ENCODE measurements at places on chromosomes 4 and X.

- peak; percentile 3 for DNase-seq
Observed at GRCh38 chr4:138522366-138522765, 280.2 kb upstream of the SLC7A11 start.

GRCh38 chr4:31370866-31371465 lies 650.8 kb downstream of the PCDH7 start:
- DNase-seq: peak; percentile 37

DNA sequence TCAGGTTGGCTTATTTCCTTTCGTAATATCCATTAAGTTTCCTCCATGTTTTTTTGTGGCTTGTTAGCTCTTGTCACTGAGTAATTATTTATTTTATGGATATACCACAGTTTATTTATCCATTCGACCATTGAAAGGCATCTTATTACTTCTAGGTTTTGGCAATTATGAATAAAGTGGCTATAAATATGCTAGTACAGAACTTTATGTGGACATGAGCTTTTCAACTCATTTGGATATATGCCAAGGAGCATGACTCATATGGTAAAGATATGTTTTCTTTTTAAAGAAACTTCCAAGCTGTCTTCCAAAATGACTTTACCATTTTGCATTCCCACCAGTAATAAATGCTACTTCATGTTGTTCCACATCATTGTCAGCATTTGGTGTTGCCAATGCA lies 803.6 kb downstream of the GLUD2 start:
- no peak for DNase-seq

GRCh38 chr4:150078579-150079080 lies 385 bp downstream of the DCLK2 start:
- DNase-seq: no peak

- no peak for DNase-seq
Observed at GRCh38 chrX:68870357-68870756, 41.5 kb downstream of the EFNB1 start.

GRCh38 chr4:145566086-145566708 lies 53.0 kb upstream of the MMAA start:
- DNase-seq: no peak

DNA sequence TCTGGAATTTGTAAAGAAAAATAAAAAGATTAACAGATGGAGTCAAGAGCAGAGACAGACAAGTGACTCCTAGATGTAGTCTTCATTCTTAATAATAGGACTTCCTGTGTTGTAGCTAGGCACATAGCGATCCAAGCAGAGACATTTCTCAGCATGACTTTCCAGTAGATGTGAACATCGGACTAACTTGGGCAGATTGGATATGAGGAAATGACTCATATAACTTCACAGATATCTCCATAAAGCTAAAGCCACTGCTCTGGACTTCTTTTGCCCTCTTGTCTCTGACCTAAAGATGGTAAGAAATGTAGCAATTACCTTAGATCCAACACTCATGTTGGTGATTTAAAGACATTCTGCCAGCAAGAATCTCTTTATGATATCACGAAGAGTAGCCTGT lies 131.7 kb downstream of the EPHA5 start:
- DNase-seq: no peak

DNA sequence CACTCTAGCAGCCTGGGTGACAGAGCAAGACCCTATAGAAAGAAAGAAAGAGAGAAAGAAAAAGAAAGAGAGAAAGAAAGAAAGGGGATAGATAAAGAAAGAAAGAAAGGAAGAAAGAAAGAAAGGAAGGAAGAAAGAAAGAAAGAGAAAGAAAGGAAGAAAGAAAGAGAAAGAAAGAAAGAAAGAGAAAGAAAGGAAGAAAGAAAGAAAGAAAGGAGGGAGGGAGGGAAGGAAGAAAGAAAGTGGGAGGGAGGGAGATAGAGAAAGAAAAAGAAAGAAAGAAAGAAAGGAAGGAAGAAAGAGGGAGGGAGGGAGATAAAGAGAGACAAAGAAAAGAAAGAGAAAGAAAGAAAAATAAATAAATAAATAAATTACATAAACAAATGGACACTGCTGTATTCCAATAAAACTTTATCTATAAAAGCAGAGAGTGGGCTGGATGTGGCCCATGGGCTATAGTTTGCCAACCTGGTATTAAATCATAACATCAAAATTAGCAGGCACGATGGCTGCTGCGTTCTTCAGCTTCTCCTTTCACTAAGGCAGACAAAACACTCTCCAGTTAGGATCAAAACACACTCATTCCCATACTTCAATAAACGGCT lies 165.0 kb downstream of the ZNF674 start:
- DNase-seq: no peak

GRCh38 chrX:71166461-71166860 lies 21.8 kb downstream of the NLGN3 start:
- DNase-seq: no peak
